ENCODE measurements at places on chromosomes 5 and 9.

DNA sequence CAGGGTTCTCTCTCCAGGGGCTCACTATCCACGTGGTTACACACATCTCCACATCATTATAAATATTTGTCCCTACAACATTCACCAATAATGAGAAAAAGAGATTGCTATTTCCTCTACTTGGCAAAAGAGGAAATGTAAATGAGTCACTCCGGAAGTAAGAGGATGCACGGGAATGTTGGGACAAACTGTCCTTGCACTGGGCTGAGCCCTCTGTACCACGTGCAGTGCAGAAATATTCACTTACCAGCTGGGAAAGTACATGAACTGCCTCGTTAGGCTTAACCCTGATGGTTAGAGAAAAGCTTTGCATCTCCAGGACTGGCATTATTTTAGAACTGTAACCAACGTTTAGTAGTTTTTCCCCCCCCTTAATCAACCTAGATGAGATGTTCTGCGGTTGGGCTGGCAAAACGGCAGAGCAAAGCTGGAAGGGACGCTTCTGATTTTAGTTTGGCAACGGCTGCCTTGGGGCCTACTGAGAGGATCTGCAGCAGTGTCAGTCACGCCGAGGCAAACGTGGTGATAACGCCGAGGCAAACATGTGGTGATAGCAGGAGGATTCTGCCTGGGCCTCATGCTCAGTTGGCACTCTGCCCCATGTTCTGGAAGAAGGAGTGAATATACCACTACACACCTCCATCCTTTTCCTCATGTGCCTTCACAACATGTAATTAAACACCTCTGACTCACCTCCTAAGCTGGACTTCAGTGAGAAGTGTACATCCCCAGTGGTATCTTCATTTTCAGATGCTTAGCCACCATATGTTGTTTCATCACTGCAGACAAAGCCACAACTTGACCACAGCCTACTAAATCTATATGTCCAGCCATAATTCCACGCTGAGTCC lies 661.4 kb upstream of the KLF4 start:
- DNase-seq, result no peak

GRCh38 chr5:76617675-76618074 lies 5.5 kb downstream of the F2RL2 start:
- DNase-seq, result no peak

GRCh38 chr9:38619556-38620447 lies 594 bp downstream of the ANKRD18A start:
- no peak for DNase-seq

- DNase-seq, result no peak
These were observed 3.3 kb downstream of the ZNF300 start for GRCh38 chr5:150901446-150901845.

GRCh38 chr9:99076030-99076429 lies 28.9 kb upstream of the TGFBR1 start:
- DNase-seq, result no peak

GRCh38 chr9:71687676-71688075 lies 80.6 kb downstream of the CEMIP2 start:
- no peak for DNase-seq

DNA sequence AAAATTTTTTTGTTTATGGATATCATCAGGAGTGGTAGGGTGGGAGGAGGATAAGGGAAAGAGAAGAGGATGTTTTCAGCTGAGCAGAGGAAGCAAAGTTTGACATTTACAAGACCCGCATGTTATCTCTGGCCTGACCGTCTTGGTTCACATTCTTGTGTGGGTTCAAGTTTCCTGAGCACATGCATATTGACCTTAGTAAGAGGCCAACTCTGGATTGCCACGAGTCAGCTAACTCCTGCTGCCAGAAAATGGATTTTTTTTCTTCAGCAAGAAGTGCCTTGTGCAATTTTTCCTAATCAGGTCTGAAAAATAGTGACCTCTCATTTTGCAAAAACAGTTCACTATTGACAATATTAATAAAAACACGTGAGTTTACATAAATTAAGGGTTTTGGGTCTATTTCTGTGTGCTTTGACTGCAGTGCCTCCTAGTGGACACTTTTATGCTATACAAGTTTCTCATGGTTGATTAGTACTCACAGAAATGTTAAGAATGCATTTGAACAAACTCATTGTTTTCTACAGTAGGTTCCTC lies 27.1 kb upstream of the BASP1 start:
- DNase-seq, result peak; percentile 68

- DNase-seq, result no peak
These were observed 159.7 kb downstream of the SNCAIP start for GRCh38 chr5:122471752-122472061.

- no peak for DNase-seq
These were observed at the start of gene SMIM23 for GRCh38 chr5:171785517-171785916. SMIM23 (plus strand) TSS chr5:171785817; CDS start chr5:171785872, 55 bp downstream.

- DNase-seq, result no peak
These were observed 5.2 kb downstream of the PCSK1 start for GRCh38 chr5:96427824-96428223.

GRCh38 chr5:1974501-1975405 lies 92.0 kb upstream of the IRX4 start:
- DNase-seq, result no peak

DNA sequence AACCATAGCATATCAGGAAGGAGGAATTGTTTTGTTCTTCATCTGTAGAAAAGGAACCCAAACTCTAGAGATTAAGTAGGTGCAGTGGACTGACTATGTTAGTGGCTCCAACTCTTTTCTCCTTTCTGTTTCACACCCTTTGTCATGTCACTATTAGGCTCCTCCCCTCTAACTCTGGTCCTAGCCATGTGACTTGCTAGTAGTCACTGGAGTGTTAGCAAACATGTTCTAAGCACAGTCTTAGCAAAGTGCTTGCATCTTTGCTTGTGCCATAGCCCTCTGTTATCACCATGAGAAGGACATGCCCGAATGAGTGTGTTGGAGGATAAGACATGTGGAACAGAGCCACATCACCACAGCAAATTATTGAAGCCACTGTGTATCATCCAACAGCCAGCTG lies 55.4 kb upstream of the PPP3R2 start:
- DNase-seq, result no peak

- DNase-seq, result no peak
These were observed 22.7 kb downstream of the DNM1 start for GRCh38 chr9:128225770-128226411.

GRCh38 chr5:54803471-54804011 lies 181.9 kb downstream of the ESM1 start:
- DNase-seq, result no peak

- DNase-seq, result no peak
These were observed 415.1 kb downstream of the MLLT3 start for GRCh38 chr9:20207176-20207575.

DNA sequence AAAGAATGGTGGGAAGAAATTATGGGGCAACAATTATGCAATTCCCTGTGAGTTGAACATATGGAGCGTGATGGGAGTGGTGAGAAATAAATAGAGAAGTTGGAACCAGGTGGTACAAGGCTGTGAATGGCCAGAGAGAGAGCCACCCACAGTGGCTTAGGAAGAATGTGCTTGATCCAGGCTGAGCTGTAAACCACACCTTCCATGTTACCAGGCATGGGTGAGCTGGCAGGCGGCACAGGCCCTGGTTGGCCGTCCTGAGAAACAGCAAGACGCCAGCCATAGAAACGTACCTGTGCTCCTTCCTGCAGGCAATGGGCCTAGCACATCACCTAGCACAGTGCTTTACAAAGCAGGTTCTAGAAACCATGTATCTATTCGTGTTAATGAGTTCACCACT lies 74.3 kb downstream of the EPB41L4B start:
- DNase-seq, result no peak

DNA sequence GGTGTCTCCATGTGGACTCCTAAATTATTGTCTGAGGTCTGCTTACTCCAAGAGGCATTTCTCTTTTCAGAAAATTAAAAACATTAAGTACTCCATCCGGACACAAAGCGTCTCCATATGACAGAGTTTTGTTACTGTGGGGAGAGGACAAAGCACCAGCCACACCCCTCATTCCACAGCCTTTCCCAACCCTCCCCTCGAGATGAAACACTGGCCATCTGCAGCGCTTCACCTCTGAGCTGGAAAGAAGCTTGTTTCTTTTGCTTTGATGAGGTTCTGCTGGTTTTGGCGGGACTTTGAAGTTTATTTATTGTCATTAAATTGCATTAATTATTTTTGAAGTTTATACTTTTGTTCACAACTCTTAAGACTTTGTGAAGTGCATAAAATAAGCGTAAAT lies 27.6 kb upstream of the NKD2 start:
- DNase-seq, result no peak

- DNase-seq, result no peak
These were observed 168.8 kb downstream of the RAPGEF6 start for GRCh38 chr5:131466171-131466766.

DNA sequence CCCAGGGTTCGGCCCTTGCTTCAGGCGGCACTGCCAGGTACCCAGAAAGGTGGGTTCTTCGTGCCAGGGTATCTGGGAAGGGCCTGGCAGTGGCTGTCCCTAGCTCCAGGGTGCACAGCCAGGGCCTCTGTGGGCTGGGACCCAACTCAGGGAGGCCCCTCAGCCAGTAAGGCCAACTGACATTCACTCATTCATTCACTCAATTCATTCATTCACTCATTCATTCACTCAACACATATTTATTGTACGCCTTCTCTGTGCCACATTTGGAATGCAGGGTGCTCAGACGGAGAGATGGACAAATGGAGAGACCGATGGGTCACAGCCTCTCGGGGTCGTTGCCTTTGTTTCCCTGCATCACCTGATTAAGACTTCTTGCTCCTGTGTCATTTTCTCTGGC lies 154.9 kb downstream of the GAPVD1 start:
- no peak for DNase-seq

DNA sequence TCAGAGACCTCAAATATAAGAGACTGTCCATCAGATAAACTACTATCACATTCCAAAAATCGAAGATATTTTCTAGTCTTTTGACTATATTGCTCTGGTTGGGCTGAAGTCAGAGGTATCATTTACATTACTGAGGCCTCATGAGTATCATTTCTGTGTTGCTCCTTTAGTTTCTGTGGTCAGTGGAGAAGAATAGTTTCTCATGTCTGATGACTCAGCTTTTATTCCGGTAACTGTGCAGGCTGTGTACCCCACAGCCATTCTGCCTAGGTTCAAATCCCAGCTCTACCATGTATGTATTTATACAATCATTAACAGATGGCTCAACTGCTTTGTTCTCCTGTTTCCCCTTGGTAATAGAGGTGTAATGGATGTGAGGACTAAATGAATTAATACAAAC lies 179.3 kb downstream of the ALDH1A1 start:
- no peak for DNase-seq

GRCh38 chr9:3696368-3696767 lies 170.6 kb upstream of the RFX3 start:
- no peak for DNase-seq

DNA sequence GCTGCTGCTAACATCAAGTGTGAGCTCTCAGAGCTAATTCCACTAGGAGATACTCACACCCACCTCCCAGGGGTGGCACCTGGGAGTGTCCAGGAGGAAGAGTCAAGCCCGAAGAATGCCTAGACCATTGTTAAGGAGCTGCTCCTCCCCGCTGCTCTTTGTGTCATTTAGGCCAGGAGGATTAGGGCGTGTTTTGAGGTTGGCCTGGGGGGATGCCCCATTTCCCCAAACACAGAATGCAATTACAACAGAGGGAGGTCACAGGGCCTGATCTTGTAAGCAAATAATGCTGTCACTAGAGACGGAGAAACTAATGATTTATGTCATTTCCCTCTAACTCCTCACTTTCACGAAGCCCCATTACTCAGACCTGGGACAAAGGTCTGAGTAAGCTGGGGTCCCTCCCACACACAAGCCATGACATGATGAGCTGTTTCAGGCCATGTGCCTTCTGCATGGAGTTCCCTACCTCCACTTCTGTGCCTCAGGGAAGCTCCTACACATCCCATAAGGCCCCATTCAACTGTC lies 312.5 kb downstream of the ACTL7B start:
- DNase-seq, result no peak

DNA sequence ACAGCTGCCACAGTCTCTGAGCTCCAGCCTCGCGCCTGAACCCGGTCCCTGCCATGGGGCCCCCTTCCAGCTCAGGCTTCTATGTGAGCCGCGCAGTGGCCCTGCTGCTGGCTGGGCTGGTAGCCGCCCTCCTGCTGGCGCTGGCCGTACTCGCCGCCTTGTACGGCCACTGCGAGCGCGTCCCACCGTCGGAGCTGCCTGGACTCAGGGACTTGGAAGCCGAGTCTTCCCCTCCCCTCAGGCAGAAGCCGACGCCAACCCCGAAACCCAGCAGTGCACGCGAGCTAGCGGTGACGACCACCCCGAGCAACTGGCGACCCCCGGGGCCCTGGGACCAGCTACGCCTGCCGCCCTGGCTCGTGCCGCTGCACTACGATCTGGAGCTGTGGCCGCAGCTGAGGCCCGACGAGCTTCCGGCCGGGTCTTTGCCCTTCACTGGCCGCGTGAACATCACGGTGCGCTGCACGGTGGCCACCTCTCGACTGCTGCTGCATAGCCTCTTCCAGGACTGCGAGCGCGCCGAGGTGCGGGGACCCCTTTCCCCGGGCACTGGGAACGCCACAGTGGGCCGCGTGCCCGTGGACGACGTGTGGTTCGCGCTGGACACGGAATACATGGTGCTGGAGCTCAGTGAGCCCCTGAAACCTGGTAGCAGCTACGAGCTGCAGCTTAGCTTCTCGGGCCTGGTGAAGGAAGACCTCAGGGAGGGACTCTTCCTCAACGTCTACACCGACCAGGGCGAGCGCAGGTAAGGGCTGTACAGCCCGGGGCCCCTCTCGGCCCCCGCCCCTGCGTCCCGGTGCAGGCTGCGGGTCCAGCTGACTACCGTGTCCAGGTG lies 509 bp downstream of the LVRN start:
- no peak for DNase-seq

- DNase-seq, result no peak
These were observed 4.6 kb downstream of the C5orf63 start for GRCh38 chr5:127068493-127069214.

Measured in NAMALWA (cell line).